Ammon's horn (tissue), 1 donor: ENCODE measurements at places on chromosomes 11 and 22.

- DNase-seq = no peak
Observed at GRCh38 chr11:111528557-111528956, 12.0 kb upstream of the LAYN start.

GRCh38 chr22:30863081-30863833 is 105.3 kb downstream of the MORC2 start:
- DNase-seq = peak; percentile 57

DNA sequence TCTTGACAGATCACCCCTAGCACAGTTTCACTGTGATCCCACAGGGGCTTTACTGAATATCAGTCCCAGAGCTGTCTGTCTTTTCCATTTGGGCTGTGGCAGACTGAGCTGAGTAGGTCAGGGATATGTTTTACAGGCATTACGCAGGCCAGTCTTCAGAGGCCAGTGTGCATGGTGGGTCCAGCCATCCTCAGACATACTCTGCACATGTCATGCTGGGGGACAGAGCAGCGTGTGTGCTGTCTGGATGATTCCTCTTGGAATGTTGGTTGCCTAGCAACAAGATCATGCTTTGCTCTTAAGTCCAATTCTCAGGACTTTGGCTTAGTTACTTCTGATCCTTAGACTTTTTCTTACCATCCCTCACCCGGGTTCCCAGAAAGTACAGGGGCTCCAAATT is 736.5 kb downstream of the DLG2 start:
- peak; percentile 13 for DNase-seq

DNA sequence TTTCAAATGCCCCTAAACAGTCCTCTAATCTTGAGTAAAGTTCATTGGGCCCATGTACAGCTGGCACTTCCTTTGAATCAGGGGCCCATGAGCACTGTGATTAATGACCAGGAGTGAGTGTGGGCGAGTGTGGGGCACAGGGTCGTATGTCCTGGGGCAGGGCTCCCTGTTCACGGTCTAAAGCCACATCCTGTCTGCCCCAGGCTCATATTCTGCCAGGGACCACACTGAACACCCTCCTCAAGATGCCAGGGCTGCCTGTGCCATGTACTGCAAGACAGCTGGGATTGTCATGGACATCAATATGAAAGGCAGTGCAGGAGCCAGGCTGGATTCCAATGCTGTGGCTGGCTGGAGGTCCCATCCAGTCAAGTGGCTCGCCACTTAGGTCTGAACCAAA is 130.5 kb downstream of the KIRREL3 start:
- no peak for DNase-seq

DNA sequence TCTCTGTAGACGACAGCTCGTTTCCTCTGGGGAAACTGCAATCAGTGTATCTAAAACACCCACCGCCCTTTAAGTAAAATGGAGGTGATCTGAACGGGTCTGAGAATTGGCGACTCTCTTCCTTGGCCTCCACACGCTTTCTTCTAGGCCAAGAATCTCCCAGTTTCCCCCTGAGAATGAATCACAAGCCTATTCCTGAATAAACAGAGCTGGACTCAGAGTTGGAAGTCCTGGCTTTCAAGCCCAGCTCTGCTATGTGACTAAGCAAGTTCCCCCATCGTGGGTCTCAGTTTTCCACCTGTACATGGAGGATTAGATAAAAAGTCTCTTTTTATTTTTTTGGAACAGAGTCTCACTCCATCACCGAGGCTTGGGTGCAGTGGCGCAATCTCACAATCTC is 200.4 kb downstream of the MN1 start:
- no peak for DNase-seq

GRCh38 chr11:64004590-64004984 is 18.3 kb downstream of the OTUB1 start:
- DNase-seq = no peak

DNA sequence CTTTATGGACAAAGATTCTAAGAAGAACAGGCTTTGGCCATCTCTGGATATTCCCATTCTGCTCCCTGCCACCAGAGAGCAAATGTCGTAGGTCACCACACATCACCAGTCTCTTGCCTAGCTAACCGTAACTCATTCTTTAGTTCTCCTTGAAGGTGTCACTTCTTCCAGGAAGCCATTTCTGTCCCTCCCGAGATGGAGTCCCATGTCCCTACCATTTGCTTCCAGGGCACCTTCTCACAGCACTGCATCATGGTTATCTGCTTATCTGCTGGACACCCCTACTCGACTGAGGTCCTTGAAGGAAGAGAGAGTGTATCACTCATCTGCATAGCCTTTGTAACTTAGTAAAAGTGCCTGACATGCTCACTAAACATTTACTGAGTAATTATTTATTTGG is 47.6 kb downstream of the FAM83F start:
- no peak for DNase-seq

- DNase-seq = no peak
Observed at GRCh38 chr11:70031631-70032469, 46.3 kb upstream of the ANO1 start.

DNA sequence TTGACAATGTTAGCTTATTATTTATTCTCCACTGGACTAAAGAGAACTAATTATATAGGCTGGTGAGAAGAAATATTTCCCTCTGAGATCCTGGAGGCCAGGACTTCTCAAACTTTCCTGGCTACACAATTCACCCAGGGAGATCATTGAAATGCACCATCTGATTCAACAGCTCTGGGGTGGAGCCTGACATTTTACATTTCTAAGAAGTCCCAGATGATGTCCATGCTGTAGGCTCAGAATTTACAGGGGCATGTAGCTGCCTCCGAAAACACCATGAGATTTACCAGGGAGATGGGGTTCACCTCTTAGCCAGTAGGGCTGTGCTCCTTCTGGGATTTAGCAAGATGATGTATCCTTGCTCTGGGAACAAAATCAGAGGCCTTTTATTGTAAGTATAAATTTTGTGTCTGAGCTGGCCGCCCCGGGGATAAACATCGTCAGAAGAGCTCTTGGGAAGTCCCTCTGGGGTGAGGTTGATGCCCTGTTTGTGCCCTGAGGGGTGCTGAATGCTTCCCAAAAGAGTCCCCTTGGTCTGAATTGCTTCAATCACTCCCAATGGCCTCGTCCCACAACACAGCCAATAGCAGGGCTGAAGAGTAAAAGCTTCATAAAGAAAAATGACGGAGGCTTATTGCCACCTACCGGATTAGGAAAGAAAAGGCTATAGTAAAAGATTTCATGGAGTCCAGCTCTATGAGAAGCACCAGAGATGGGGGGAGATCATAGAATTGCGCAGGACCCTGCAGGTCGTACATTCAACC is 33.4 kb upstream of the API5 start:
- peak; percentile 19 for DNase-seq
